ENCODE measurements at places on chromosomes 7 and 10. TPM values are rescaled to one million over a fixed set of nuclear protein-coding genes. Genes with fewer than 3 reads are reported as not detected.

Gene CDK5
- total RNA-seq: 6.6 TPM

DNA sequence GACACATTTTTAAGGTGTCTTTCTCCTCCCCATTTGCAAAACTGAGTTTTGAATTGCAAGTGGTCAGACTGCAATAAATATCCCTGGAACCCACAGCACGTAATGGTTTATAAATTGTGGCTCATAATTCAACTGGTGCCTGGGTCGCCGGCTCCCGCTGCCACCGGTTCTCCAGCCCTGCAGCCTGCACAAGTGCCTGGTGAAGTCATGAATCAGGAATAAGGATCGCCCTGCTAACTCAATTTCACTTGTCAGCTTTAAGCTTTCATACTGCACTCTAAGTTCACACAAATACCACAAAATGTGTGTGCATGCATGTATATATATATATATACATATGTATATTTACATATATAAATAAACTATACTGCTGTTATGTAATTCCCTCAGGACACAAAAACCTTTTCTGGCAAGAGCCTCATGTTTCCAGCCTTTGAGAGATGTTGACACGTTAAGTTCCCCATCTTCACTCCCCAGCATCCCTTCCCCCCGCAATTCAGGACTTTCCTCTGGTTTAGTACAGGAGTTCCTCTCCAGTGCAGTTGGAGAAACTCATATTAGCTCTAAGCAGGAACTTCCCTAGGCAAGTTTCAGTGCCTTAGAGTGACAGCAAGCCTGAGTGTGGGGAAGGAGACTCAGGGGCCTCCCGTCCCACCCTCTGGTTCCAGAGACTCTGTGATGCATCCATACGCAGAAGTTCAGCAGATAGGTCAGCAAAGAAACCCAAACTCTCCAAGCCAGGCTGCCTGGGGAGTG is 129.2 kb upstream of the UNC5B start:
- no peaks in the 10 kb centered on the region for H3K4me1 ChIP-seq
- no peak overlapping the region for H3K27ac ChIP-seq
- no peak overlapping the region for H3K4me3 ChIP-seq

Gene SPDYE8
- not detected for total RNA-seq

Gene GLI3
- total RNA-seq: 21.3 TPM

GRCh38 chr10:131076356-131076755 is 235.2 kb downstream of the TCERG1L start:
- no peaks in the 10 kb centered on the region for H3K4me1 ChIP-seq
- no peaks in the 10 kb centered on the region for H3K27me3 ChIP-seq
- DNase-seq: no peak
- no peak overlapping the region for H3K4me3 ChIP-seq

Gene ZNF438
- total RNA-seq: 11.6 TPM

GRCh38 chr10:36181426-36182178 is 539.5 kb upstream of the FZD8 start:
- peaks cover 2% of the 10 kb centered on the region for H3K4me1 ChIP-seq
- no peak overlapping the region for H3K27ac ChIP-seq
- H3K27me3 ChIP-seq: no peaks in the 10 kb centered on the region
- H3K4me3 ChIP-seq: peak overlapping the region; percentile 18
- H3K36me3 ChIP-seq: no peaks in the 10 kb centered on the region
- no peak for DNase-seq

DNA sequence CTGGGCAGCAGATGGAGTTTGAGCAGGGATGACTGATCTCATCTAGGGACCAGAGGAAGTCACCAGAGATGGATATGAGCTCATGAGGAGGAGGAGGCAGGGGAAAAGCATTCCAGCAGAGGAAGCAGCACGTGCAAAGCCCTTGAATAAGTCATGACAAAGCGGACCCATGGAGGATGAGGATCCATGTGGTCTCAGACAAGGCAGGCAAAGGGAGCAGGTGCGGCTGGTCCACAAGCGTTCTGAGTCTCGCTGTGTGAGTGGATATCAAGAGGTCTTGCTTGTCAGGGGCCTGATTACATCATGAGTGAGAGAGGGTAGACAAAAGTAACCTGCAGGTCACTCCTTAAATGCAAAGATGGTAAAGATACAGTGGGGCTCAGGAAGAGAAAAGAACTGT is 307.6 kb downstream of the GRID1 start:
- no peak for DNase-seq
- H3K27me3 ChIP-seq: no peaks in the 10 kb centered on the region
- no peak overlapping the region for H3K4me3 ChIP-seq
- H3K36me3 ChIP-seq: no peaks in the 10 kb centered on the region
- H3K27ac ChIP-seq: no peak overlapping the region

DNA sequence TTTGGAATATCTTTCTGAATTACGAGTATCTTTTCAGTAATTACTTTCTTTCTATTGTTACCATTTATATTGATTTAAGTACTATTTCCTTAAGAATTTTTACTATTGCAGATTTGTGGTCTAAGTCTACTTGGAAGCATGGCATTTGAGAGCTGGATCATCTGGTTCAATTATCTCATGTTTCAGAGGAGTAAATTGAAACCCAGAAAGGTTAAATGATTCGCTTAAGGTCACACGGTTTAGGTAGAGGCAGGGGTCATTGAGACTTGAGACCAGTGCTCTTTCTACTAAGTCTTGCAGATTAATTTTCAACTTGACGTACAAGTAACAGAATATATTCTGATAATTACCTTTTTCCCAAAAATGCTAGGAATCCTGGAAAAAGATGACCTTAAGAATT is 109.2 kb upstream of the GLCCI1 start:
- no peak overlapping the region for H3K27ac ChIP-seq
- no peaks in the 10 kb centered on the region for H3K36me3 ChIP-seq
- no peaks in the 10 kb centered on the region for H3K4me1 ChIP-seq
- DNase-seq: no peak
- H3K4me3 ChIP-seq: no peak overlapping the region
- no peaks in the 10 kb centered on the region for H3K27me3 ChIP-seq

Gene CALD1
- 1,102 TPM for total RNA-seq

GRCh38 chr10:2610946-2611345 is 456.4 kb upstream of the PFKP start:
- H3K4me3 ChIP-seq: no peak overlapping the region
- H3K27me3 ChIP-seq: no peaks in the 10 kb centered on the region
- DNase-seq: no peak
- no peak overlapping the region for H3K27ac ChIP-seq

- H3K36me3 ChIP-seq: no peaks in the 10 kb centered on the region
- H3K4me1 ChIP-seq: no peaks in the 10 kb centered on the region
- H3K27me3 ChIP-seq: no peaks in the 10 kb centered on the region
- DNase-seq: no peak
Measured at GRCh38 chr10:75404815-75405597, 3.4 kb upstream of the ZNF503 start.

Gene LRRC4
- total RNA-seq: 11.2 TPM

Gene FAM180A
- 67.1 TPM for total RNA-seq

Gene PTEN
- 165 TPM for total RNA-seq

DNA sequence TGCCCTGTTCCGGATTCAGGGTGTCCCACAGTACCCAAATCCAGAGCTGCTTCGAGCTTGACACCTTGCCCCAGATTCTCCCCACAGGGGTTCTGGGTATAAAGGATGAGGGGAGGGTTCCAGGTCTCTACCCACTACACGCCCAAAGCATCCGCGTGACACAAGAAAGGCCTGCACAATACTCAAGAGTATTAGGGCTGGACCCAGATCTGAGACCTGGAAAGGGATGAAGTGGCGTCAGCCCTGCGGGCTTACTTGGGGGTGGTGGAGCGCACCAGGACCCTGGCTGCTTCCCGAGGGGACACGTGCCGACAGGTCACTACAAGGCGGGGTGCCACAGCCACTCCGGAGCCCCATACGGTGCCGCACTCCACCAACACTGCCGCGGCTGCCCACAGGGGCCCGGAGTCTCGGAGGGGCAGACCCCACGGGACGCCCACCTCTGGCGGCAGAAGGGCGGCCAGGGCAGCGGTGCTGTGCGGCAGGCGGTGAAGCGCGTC is 1.3 kb downstream of the TYSND1 start:
- no peak for DNase-seq
- no peaks in the 10 kb centered on the region for H3K27me3 ChIP-seq
- H3K4me1 ChIP-seq: no peaks in the 10 kb centered on the region
- peak overlapping the region; percentile 38 for H3K27ac ChIP-seq
- H3K36me3 ChIP-seq: no peaks in the 10 kb centered on the region

- no peak overlapping the region for H3K27ac ChIP-seq
- H3K4me3 ChIP-seq: no peak overlapping the region
- no peak for DNase-seq
- no peaks in the 10 kb centered on the region for H3K36me3 ChIP-seq
Measured at GRCh38 chr10:62456611-62457101, 82.5 kb downstream of the ZNF365 start.

DNA sequence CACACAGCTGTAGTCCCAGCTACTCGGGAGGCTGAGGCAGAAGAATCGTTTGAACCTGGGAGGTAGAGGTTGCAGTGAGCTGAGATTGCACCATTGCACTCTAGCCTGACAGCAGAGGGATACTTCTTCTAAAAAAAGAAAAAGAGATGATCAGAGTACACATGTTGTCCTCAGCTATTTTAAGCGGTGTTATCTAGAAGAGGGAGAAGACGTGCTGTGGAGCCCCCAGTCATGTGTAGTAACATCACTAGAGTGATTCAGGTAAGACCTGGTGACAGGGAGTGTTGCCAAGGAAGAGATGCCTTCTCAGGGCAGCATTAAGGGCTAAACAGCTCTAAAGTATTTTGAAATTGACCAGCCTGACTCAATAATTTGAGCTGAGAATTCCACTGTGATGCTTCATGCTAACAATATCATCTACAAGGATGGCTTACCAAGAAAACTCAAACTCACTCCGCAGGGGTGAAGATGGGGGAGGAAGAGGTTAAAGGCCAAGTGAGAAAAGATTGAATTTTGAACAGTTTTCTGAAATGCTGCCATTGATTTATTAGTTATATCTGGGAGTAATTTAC is 97.4 kb downstream of the KLF6 start:
- no peaks in the 10 kb centered on the region for H3K36me3 ChIP-seq
- H3K27ac ChIP-seq: no peak overlapping the region
- DNase-seq: no peak
- no peak overlapping the region for H3K4me3 ChIP-seq
- no peaks in the 10 kb centered on the region for H3K27me3 ChIP-seq
- no peaks in the 10 kb centered on the region for H3K4me1 ChIP-seq

Gene TLX1
- not detected for total RNA-seq

Gene GDF10
- total RNA-seq: 27.5 TPM

GRCh38 chr7:99531354-99531765 is 20.6 kb downstream of the FAM200A start:
- H3K27me3 ChIP-seq: no peaks in the 10 kb centered on the region
- H3K4me1 ChIP-seq: no peaks in the 10 kb centered on the region
- no peak overlapping the region for H3K27ac ChIP-seq
- H3K36me3 ChIP-seq: peaks cover 9% of the 10 kb centered on the region

Gene ARHGAP22
- total RNA-seq: 29.1 TPM

DNA sequence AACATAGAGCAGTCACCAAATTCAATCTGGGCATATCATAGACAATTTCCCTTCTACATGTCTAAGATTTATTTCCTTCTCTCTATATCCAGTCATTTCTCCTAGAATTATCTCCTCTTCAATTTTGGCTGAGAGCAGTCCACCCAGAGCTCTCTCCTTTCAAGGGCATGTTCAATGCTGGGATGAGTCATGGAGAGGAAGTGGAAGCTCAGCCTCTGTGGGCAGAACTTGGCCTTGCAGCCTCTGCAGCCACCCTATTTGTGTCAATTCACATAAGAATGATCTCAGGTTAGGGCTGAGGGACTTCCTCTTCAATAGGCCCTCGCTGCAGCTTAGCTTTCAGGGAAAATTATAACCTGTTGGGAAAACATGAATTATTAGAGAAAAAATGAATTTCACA is 560.8 kb downstream of the POM121L12 start:
- no peaks in the 10 kb centered on the region for H3K4me1 ChIP-seq
- no peaks in the 10 kb centered on the region for H3K36me3 ChIP-seq
- no peaks in the 10 kb centered on the region for H3K27me3 ChIP-seq
- no peak for DNase-seq
- H3K27ac ChIP-seq: no peak overlapping the region

GRCh38 chr10:92740762-92741161 is 51.0 kb downstream of the HHEX start:
- H3K4me3 ChIP-seq: no peak overlapping the region
- no peaks in the 10 kb centered on the region for H3K36me3 ChIP-seq
- H3K4me1 ChIP-seq: no peaks in the 10 kb centered on the region
- H3K27me3 ChIP-seq: no peaks in the 10 kb centered on the region
- no peak overlapping the region for H3K27ac ChIP-seq

- no peaks in the 10 kb centered on the region for H3K4me1 ChIP-seq
- no peaks in the 10 kb centered on the region for H3K27me3 ChIP-seq
- no peaks in the 10 kb centered on the region for H3K36me3 ChIP-seq
- no peak for DNase-seq
- no peak overlapping the region for H3K27ac ChIP-seq
- H3K4me3 ChIP-seq: no peak overlapping the region
Measured at GRCh38 chr10:34590793-34591192, 224.3 kb downstream of the PARD3 start.

DNA sequence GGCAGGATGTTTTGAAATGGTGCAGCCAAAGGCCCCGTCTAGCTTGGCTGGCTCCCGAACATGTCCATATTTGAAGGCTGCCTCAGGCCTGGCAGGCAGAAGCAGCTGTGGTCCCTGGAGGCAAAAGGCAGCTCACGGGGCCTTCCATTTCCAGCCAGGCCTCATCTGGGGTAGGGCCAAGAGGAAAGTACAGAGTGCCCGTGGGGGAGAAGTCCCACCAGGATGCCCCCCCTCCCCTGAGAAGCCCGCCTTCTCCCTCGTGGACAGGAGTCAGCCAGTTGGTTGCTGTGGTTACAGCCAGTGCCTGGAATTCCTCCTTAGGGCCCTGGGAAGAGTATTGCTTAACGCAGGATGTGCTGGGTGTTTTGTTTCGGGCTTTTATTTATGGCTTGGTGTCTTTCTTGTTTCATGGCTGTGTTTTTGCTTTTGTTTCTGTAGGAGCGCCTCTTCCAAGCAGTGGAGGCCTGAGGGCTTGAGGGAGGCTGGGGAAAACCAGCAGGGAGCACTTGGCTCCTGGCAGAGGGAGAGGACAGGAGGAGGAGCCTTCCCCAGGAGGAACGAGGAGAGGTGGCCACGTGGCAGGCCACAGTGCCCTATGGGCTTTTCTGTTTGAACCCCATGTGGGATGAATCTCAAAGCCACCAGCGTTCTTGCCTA is 45.4 kb downstream of the CHST3 start:
- H3K27me3 ChIP-seq: no peaks in the 10 kb centered on the region
- DNase-seq: peak; percentile 97
- peak overlapping the region; percentile 85 for H3K27ac ChIP-seq
- H3K4me3 ChIP-seq: no peak overlapping the region

GRCh38 chr7:109021390-109021789 is 451.7 kb downstream of the DNAJB9 start:
- H3K4me3 ChIP-seq: no peak overlapping the region
- H3K27me3 ChIP-seq: no peaks in the 10 kb centered on the region
- H3K27ac ChIP-seq: no peak overlapping the region
- no peak for DNase-seq
- H3K4me1 ChIP-seq: no peaks in the 10 kb centered on the region
- no peaks in the 10 kb centered on the region for H3K36me3 ChIP-seq

- no peak overlapping the region for H3K4me3 ChIP-seq
- DNase-seq: no peak
- no peaks in the 10 kb centered on the region for H3K27me3 ChIP-seq
- H3K27ac ChIP-seq: no peak overlapping the region
Measured at GRCh38 chr10:42654419-42654818, 16.0 kb upstream of the ZNF33B start.

Gene LSM5
- total RNA-seq: 21.1 TPM

- H3K27ac ChIP-seq: no peak overlapping the region
- no peaks in the 10 kb centered on the region for H3K4me1 ChIP-seq
- DNase-seq: no peak
- no peaks in the 10 kb centered on the region for H3K27me3 ChIP-seq
- peaks cover 5% of the 10 kb centered on the region for H3K36me3 ChIP-seq
- H3K4me3 ChIP-seq: no peak overlapping the region
Measured at GRCh38 chr7:30448461-30449189, 30.0 kb downstream of the NOD1 start.

All from aorta (tissue), 5 donors.